ENCODE measurements at places on chromosomes 6 and 20. TPM values are rescaled to one million over a fixed set of nuclear protein-coding genes. Genes with fewer than 3 reads are reported as not detected.

Gene CNBD2
- 6.7 TPM for total RNA-seq

Gene LCA5
- total RNA-seq: 0.93 TPM

Gene CTCFL
- total RNA-seq: 0.02 TPM

Gene EGFL8
- 1.9 TPM for total RNA-seq

Gene FAM83D
- 70.7 TPM for total RNA-seq

Gene ARMH2
- total RNA-seq: not detected

Gene SRMS
- total RNA-seq: 0.25 TPM

Gene PTGIS
- 0.02 TPM for total RNA-seq

Gene TRAPPC3L
- not detected for total RNA-seq

Gene TCF15
- total RNA-seq: not detected

Gene TMEM244
- total RNA-seq: not detected

Gene EPB41L2
- total RNA-seq: 32.9 TPM
